Neural crest cell (in vitro differentiated cells): ENCODE measurements at places on chromosomes 2 and 18.

DNA sequence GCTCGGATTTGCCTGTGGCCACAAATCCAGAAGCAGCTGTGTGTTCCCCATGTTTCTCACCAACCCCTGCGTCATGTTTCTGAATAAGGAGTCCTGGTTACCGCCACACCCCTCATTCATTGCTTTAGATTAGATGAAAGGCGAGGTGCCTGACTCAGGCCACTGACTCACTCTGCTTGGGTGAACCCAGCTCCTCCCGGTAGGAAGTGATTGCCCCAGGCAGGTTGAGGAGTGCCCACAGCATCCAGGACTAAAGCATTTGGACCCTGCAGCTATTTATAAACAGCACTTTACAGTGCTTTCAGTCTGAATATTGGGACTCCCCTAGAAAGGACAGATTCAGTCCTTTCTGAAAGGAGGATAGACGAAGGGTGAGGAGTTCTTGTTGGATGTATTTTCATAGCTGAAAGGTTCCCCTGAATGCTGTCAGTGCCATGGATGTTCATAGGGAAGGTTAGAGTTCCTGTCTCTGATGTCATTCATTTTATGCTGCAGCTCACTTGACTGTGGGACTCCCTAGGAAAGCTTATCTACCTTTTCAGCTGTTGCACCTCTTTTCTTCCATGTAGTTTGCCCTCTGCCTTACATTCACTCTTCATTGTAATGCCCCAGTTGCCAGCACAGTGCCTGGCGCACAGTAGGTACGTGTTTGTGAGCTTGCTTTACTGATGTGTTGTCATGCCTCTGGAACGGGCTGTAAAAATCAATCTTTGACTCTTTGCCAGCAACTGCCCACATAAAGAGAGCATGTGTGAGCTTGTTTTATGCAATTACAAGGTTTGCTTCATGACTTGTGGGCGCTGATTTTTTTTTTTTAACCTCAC, 14.9 kb downstream of the ITGA6 start:
- peak overlapping the region; percentile 37 for H3K27ac ChIP-seq
- DNase-seq: no peak
- H3K4me3 ChIP-seq: no peak overlapping the region
- H3K27me3 ChIP-seq: no peaks in the 10 kb centered on the region
- H3K36me3 ChIP-seq: peaks cover 2% of the 10 kb centered on the region
- peaks cover 39% of the 10 kb centered on the region for H3K4me1 ChIP-seq

GRCh38 chr2:39488450-39488849, 51.4 kb upstream of the MAP4K3 start:
- H3K4me3 ChIP-seq: no peak overlapping the region
- no peak for DNase-seq
- H3K27ac ChIP-seq: no peak overlapping the region
- no peaks in the 10 kb centered on the region for H3K36me3 ChIP-seq
- H3K27me3 ChIP-seq: no peaks in the 10 kb centered on the region

DNA sequence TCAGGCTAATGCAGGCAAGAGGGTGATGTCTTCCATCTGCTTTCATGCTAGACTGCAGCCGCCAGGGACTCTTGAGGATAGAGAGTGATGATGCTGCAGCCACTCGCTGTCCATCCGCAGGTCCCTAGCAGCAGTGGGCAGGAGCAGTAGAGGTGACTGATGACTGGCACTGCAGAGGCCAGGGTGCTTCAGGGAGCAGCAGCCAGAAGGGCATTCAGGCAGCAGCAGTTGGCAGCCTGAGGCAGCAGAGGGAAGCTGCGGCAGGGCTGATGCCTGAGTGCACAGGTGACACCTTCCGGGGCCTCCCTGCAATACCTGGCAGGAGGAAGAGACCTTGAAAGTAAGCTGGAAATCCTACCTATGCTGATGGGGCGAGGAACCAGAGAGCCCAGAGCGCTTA, 214.2 kb downstream of the ICOS start:
- DNase-seq: no peak
- no peaks in the 10 kb centered on the region for H3K27me3 ChIP-seq
- no peak overlapping the region for H3K4me3 ChIP-seq
- no peak overlapping the region for H3K27ac ChIP-seq
- no peaks in the 10 kb centered on the region for H3K36me3 ChIP-seq

GRCh38 chr2:168344706-168345105, 97.3 kb upstream of the STK39 start:
- no peak overlapping the region for H3K4me3 ChIP-seq
- H3K27ac ChIP-seq: no peak overlapping the region
- no peaks in the 10 kb centered on the region for H3K27me3 ChIP-seq
- no peak for DNase-seq
- no peaks in the 10 kb centered on the region for H3K36me3 ChIP-seq
